ENCODE measurements at places on chromosomes 7 and 10.

DNA sequence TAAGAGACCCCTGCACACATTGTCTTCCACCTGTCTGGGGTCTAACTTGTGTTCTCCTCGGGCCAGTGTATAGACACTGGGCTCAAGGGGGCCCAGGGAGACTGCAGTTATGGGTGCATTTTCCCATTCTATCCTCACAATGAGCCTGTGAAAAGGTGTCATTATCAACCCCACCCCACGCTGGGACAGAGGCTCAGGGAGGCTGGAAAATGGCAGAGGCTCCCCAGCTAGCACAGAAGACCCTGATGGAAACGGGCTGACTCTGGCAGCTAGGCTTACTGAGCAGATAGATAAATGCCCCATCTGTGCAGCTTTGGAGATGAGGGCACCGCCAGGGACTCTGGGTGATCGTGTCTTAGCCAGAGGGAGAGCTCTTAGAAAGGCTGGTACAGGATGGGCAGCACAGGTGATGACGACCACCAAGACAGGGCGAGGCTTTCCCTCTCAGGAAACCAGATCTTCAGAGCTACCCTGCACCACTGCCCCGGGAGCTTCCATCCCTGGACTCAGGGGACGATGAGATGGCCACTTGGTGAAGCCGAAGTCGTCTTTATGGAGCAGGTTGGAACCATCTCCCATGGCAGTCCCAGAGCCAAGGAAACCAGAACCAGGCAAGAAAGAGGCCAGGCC is 58.2 kb upstream of the CHST15 start:
- DNase-seq: no peak

DNA sequence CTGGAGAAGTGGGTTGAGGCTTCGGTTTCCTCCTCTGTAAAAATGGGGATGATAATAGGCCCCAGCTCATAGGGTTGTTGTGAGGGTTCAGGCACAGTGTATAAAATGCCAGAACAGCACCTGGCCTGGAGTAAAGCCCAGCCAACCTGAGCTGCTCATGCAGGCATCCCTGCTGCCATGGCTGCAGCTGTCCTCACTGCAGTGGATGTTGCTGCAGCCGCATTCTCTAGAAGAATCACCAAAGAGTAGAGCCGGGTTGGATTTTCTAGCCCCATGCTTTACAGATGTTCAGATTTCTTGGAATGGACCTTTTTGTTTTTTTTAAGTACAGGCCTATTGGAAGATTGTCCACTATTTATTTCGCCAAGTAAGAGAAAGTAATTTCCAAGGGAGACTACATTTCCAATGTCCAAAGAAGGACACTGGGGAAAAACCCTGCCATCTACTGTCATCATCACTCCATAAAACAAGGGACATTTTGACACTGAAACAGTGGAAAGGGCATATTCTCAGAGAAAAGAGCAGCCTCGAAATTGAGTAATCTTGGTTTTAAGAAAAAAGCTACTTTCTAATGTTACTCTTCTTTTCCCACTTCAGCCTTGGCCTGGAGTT is 147.5 kb upstream of the TCF7L2 start:
- DNase-seq: no peak

DNA sequence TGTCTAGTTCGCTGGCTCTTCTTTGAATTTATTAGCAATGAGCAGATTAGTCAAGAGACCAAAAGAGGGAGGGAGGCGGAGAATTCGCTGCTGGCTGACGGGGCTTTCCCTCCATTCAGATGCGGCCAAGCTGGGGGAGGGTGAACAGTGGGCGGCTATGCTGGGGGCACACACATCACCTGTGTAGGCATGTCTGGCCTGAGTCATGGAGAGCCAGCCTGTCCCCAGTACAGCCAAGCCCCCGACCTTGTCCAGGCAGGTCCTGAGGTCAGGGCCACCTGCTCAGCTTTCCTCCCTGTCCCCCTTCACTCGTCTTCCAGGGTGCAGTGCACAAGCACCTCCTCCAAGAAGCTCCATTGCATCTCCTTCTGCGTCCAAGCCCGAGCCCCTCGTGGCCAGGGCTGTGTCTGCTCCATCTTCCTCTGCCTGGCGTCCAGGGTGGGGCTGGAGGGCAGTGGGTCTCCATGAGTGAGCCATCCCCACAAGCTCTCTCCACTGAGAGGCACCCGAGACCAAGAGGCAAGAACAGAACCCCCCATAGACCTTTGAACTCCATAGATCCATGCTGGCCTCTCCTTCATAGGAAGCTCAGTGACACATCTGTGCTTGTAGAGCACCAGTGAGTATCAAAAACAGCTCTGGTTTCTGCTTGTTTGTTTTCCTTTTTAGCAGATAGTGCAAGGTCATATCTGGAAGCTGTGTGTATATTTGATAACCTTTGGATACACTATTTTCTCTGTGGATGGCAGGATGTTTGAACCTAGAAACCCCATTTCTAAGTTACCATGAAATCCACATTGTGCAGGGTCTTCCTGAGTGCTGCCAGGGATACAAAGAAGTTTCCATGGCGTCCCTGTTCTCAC is 1.9 kb upstream of the DEPP1 start:
- DNase-seq: no peak

- DNase-seq: no peak
Measured at GRCh38 chr7:388023-388960, 98.3 kb downstream of the FOXL3 start.

DNA sequence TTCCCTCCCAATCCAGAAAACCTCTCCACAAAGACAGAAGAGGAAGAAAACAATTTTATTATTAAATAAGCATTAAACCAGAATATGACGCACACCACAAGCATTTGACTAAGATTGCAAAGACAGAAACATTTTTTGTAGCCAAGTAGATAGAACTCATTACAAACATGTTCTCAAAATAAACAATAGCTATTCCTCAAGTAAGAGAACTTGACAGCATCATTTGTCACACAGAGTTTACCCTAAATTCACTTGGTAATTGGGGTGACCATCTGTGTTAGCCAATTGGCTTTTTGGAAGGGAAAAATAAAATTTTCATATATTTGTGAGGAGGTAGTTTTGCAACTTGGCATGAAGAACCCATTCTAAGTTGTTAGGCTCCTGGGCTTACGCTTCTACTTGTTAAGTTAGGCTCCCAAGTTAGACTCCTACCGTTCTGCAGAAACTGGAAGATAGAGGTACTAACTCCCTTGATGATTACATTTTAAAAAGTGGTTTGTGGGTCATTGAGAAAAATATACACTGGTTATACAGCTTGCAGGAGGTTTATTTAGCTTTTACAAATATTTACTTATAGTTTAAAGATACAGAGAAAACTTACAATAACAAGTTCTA is 618.6 kb upstream of the CNTNAP2 start:
- no peak for DNase-seq

GRCh38 chr10:50740293-50740648 is 535 bp downstream of the ASAH2B start:
- DNase-seq: no peak

DNA sequence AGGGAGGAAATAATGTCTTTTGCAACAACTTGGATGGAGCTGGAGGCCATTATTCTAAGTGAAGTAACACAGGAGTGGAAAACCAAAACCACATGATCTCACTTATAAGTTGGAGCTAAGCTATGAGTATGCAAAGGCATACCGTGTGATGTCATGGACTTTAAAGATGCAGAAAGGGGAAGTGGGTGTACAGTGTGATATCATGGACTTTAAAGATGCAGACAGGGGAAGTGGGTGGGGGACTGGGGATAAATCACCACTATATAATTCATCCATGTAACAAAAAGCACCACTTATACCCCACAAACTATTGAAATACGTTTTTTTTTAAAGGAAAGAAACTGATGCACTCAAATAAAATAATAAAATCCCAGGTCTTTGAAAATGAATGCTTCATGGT is 29.5 kb downstream of the LYZL2 start:
- no peak for DNase-seq

DNA sequence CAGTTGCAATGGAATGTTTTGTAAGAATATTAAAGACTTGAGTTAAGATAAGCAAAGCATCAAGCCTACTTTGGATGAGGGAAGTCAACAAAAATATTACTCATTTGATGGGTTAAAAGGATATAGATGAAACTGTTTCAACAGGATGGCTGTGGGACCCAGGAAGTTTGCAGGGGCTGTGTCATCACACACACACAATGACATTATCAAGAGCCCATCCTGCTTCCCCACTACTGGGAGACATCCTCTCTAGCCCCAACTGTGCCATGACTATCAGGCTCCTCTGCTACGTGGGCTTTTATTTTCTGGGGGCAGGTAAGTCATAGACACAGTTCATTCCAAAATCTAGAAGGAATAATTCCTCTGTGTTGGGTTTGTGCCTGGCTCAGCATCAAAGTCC is 78.8 kb upstream of the PRSS1 start:
- no peak for DNase-seq

DNA sequence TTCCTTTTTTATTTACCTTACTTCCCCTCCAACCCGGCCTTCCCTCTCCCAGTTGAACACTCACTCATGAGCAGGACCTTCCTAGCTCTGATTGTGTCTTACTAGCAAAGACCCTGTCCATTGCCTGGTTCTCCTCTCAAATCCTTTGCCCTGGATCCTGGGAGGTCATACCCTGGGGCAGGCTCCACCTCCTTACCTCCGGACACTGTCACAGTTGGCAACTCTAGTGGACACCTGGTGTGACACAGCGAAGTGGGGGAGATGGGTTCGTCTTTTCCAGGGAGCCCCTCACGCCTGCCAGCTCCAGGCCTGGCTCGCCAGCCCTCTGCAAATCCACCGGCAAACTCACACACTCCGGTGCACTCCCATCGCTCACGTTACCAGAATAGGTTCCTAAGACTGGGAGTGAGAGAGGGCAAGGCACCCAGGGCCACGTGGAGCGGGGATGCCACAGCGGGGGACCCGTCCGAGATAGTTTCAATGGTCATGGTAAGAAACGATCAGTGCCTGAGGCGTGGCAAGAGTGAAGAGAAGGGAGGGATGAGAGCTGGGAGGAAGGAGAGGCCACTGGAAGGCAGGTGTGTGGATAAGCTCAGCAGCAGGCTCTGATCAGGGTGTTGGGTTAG is 30.9 kb upstream of the TMEM72 start:
- DNase-seq: no peak

- no peak for DNase-seq
Measured at GRCh38 chr7:129804890-129805719, 147.7 kb downstream of the UBE2H start.

GRCh38 chr7:2632733-2633537 is 1.1 kb downstream of the TTYH3 start:
- peak; percentile 37 for DNase-seq

DNA sequence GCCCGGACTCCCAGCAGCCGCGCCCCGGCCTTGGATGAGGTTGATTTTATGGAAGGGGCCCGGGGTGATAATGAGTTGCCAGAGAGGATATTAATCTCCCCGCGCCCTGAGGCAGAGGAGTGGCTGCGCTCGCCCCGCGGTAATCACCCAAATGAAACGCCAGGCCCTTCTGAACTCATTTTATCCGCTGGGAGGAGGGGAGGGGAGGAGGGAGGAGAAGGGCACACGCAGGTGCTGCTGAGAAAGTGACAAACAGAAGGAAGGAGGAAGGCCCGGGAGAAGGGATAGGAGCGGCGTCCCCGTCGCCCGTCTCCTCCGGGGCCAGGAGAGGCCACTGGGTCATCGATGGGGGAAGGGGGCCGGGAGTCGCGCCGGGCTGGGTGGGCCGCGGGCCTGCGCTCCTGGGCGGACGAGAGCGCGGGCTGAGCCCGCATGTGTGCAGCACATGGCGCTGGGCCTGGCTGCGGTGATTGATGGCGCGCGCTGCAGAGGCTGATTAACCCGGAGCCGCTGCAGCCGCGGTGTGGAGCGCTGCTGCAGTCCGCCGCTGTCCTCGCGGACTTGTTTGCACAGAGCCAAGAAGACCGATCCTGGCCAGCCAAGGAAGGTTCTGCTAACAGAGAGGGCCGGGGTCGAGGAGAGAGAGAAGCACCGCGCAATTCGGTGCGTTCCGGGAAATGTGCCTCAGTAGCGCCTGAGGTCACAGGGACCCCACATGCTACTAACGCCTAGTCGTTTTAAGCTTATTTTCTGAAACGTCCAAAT is 6.5 kb downstream of the MNX1 start:
- no peak for DNase-seq
